ENCODE measurements at places on chromosomes 11 and 22.

DNA sequence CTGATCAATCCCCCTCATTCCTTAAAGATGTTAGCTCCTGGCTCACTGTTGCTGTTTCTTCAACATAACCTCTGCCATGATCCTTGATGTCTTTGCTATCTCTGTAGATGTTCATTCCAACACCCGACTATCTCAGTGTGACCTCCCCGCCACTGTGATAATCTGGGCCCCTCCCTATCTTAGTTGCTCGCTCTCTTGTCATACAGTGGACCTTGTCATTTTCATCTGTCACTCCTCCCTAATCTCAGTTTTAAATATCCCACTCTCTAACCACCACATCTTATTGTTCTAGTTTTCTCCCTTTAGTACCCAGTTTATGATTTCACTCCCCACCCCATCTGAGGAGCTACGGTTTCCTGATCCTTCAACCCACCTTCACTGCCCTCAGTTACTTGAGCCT, 379.2 kb downstream of the SOX6 start:
- no peak for DNase-seq

DNA sequence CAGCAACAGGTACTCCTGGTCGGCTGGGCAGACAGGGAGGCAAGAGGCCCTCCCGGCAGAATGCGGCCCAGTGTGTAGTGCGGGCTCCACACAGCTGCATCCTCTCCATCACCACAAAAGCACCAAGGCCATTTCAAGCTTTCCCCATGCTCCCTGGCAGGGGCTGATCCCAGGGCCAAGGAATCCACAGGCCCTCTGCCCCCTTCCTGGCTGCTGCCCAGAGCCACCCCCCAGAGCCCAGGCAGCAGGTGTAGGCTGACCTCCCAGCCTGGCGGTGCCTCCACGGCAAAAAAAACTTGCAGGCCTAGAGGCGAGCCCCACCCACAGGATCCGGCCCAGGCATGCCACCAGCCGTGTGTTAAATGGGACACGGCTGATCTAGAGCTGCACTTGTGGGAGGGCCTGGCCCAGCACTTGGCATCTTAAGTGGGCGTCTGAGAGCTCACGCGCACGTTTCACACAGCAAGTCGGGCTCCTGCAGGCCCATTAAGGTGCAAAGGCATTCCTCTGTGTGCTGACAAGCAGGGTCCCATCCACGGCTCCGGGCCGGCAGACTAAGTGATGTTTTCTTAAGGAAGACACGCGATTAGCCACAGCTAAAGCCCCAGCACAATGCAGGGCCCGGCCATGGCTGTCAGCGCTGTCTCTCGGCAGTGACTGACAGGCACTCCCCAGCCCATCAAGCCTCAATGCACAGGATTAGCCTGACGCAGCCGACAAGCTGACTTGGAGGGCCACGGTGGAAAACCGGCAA, 19.8 kb upstream of the GNB1L start:
- DNase-seq: peak; percentile 51

GRCh38 chr11:32713496-32713895, 81.0 kb downstream of the CCDC73 start:
- DNase-seq: no peak

- DNase-seq: no peak
Measured at GRCh38 chr11:117604336-117604995, 192.6 kb downstream of the DSCAML1 start.

DNA sequence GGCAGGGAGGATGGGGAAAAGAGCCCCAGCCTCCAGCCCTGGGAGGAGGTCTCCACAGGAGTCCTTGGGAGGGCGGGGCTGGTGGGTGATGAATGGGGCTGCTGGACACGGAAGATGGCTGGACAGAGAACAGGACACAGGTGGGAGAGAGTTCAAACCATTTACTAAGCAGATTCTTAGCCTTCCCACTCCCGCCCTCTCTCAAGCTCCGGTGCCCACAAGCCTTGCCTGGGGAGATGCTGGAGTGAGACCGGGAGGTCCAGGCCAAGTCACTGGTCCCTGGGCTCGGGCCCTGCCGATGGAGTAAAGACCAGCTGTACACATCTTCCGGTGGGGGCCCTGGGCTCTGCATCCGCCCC, 1.4 kb downstream of the CLDN5 start:
- DNase-seq: no peak

GRCh38 chr11:57541169-57541568, 3.8 kb downstream of the SMTNL1 start:
- DNase-seq: no peak

- DNase-seq: no peak
Measured at GRCh38 chr11:1513326-1514296, 27.0 kb upstream of the MOB2 start.

DNA sequence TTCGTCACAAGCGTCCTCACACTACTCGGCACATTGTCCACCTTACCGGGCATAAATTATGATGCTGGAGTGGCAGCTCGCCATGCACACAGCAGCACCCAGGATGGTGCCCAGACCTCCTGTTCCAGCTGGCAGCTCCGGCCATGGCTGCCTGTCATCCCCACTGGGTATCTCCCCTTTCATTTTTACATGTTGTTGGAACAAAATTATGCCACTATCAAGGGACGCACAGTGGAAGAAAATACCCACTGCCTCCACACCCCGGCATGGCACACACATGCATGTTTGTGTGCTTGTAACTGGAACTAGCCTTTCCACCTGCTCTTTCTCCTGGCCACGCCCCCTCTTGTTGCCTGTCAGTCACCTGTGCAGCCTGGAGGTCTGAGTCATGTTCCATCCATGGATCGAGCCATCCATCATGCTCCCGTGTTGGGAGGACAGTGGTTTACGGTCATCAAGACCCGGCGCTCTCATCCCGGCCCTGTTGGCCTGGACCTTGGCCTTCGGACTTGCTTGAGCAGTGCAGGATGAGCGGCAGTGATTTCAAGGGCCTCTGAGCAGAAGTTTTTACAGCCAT, 1069.6 kb downstream of the BRD1 start:
- DNase-seq: no peak

DNA sequence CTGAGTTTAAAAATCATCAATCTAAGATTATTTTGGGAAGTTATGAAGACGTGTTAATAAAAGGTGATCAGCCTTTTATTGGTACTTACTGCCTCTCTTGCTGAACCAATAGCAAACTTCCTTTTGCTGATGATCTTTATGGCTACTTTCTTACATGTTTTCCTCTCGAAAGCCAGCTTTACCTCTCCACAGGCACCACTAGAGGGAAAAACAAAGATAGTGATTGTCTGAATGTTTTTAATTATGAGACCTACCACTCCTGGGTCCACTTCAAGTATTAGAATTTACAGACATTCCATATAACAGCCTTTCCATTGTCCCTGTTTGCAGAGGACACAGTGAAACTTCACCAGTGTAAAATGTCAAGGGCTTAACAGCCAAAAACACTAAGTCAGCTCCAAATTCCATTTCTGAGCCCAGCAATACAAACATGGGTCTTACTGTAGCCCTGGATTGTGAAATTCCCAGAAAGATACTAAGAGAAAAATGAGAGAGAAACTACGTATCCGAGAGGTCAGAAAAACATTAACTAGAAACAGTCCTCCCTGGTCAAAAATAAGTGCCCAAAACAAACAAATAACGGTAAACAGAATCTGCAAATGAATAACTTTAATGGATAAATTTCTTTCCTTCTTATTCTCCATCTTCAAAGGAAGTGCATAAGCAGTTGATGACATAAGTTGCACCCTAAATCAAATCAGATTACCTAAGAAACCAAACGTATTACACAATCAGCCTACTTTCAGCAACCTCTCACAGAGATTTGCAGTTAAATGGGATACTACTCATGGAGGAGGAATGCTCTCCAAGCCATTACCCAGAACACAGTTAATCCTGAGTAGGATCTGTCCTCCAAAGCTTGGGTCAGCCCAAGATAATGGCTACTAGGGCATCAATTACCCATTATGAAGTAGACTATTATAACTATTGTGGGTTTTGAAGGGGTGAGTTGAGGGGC, 29.5 kb downstream of the CHEK2 start:
- DNase-seq: no peak

- no peak for DNase-seq
Measured at GRCh38 chr11:36583667-36584066, 10.6 kb upstream of the IFTAP start.

- DNase-seq: no peak
Measured at GRCh38 chr22:35205961-35206360, 51.3 kb upstream of the HMGXB4 start.

- no peak for DNase-seq
Measured at GRCh38 chr11:117814204-117814765, 10.3 kb downstream of the FXYD2 start.

- DNase-seq: no peak
Measured at GRCh38 chr11:128180441-128181087, 406.8 kb downstream of the ETS1 start.

- DNase-seq: no peak
Measured at GRCh38 chr22:27215871-27216270, 558.5 kb downstream of the MIAT start.

- no peak for DNase-seq
Measured at GRCh38 chr11:63321723-63322122, 47.9 kb upstream of the SLC22A9 start.

DNA sequence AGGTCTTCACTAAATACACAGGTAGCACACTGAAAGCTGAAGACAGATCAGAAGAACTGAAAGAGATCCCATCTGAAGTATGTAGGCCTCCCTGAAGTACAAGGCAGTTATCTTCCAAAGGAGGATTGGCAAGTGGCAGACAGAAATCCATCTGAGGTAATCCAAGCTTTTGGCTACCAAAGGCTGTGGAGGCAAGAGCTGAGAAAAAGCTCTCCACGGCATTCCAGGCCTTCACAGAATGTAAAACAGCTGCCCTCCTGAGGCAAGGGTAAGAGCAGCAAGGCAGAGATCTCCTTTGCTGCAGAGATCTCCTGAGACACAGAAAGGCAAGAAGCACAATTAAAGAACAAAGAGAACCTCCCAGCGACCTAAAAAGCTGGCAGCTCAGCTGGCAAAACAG, 19.1 kb downstream of the PIK3C2A start:
- no peak for DNase-seq

DNA sequence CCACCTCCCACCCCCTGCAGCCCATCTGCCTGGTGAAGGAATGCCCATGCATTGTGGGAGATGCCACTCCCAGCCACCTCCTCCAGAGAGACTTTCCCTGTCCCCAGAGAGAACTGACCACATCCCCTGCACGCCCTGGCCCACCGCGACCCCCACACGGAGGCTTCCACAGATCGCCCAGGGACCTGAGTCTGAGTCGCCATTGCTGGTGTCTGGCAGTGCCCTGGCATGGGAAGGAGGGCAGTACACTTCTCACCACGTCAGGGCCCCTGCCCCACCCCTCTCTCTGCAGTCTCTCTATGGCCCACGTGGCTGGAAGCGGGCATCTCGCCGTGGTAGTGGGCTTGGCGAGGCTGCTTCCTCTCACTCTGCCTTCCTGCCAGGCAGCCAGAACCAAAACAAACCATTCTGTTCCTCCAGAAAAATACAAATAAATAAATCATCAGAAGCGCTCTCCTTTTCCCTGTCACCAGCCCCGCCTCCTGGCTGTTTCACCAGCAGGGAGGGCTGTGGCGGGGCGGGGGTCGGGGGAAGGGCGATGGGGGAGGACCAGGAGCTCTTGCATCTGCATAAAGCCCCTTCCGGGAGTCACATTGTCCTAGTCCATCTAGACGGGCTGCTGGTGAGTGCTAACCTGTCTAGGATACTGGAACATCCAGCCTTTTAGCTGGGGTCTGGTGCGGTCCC, 20.9 kb downstream of the SHISAL1 start:
- no peak for DNase-seq

GRCh38 chr22:20615021-20615420, 107.6 kb downstream of the MED15 start:
- no peak for DNase-seq

DNA sequence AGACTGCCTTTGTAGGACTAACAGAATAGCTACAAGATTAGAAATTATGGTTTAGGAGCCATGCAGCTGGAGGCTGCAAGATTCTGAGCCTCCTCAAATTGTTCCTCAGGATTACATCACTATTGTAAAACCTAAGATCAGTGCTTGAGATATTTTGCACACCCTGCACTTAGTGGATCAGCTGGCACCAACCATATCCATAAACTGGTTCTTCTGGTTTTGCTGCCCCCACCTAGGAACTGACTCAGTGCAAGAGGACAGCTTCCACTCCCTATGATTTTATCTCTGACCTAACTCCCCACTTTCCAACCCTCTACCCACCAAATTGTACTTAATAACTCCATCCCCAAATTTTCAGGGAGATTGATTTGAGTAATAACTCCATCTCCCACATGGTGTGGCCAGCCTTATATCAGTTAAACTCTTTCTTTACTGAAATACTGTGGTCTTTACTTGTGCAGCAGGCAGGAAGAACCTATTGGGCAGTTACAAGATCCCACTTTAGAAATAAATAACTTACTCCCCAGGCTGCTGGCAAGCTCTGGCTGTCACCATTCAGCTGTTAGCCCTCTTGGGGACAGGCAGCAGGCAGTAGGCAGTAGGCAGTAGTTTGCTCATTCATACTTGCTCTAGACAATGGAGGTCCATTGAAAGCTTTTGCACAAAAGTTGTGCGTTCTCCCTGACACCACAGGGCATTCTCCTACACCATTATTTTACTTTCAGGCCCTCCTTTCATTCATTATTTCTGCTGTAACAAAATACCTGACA, 119.0 kb downstream of the SLC17A6 start:
- no peak for DNase-seq

DNA sequence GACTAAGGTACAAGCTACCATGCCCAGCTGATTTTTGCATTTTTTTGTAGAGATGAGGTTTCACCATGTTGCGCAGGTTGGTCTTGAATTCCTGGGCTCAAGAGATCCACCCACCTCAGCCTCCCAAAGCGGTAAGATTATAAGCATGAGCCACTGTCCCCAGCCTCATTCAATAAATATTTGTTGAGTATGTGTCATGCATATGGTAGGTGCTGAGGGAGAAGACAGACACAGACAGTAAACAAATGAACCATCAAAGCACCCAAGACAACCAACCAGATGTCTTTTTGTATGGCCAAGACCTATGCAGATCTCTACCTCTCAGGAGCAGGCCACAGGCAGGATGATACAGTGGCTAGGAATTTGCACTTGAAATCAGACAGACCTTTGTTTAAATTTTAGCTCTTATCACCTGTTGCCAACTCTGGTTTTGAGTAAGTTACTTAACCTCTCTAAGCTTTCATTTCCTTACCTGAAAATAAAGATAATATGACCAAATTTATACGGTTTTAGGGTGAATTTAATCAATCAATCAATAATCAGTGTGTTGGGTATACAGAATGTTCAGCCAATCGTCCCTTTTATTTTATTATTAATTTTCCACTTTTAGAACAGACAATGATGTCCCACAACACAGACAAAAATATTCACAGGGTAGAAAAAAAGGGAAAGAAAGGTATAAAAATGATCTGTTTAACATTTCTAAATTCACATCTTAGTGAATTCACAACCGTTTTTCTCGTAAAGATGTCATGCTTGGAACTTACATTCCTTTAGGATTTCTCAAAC, 128.2 kb downstream of the SGSM3 start:
- no peak for DNase-seq

- DNase-seq: no peak
Measured at GRCh38 chr22:32050678-32051515, 7.8 kb downstream of the SLC5A1 start.

DNA sequence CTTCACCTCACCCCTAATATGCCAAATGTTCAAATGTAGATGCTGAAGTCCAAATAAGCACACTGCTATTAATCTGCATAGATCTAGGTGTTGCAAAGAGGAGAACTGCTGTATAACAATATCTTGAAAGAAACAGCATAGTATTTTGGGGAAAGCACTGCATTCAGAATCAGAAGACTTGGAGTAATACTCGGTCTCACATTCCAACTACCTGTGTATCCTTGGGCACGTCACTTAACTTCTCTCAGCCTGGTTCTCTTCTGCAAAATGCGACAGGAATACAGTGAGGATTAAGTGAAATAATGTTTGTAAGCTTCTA, 332 bp upstream of the HMGXB4 start:
- DNase-seq: no peak

Data from H1 (cell line).